ENCODE measurements at places on chromosomes 16 and 17.

GRCh38 chr16:53967572-53967971 lies 263.6 kb downstream of the FTO start:
- no peak for DNase-seq

- DNase-seq = no peak
Observed at GRCh38 chr17:1985686-1986085, 39.4 kb downstream of the RTN4RL1 start.

GRCh38 chr17:64061178-64061898 lies 40.9 kb upstream of the ICAM2 start:
- DNase-seq = no peak

GRCh38 chr16:2438121-2438520 lies 8.9 kb downstream of the CCNF start:
- DNase-seq = no peak

DNA sequence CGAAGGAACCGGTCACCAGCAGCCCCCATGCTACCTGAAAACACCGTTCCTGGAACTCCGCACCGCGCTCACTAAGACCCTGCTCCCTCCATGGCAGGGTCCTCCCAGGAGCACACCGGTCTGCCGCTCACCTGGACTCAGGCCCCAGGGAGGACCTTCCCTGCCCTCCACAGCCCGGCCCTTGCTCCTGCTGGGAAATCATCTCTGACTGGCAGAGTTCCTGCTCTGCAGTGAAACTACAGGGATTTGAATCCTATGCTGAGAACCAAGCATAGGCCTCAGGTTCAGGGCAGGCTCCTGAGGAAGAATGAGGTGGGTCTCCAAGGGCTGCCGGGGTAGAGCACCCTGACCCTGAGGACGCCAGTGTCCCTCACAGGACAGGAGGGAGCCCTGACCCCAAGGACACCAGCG lies 88.5 kb downstream of the KCNJ12 start:
- no peak for DNase-seq

DNA sequence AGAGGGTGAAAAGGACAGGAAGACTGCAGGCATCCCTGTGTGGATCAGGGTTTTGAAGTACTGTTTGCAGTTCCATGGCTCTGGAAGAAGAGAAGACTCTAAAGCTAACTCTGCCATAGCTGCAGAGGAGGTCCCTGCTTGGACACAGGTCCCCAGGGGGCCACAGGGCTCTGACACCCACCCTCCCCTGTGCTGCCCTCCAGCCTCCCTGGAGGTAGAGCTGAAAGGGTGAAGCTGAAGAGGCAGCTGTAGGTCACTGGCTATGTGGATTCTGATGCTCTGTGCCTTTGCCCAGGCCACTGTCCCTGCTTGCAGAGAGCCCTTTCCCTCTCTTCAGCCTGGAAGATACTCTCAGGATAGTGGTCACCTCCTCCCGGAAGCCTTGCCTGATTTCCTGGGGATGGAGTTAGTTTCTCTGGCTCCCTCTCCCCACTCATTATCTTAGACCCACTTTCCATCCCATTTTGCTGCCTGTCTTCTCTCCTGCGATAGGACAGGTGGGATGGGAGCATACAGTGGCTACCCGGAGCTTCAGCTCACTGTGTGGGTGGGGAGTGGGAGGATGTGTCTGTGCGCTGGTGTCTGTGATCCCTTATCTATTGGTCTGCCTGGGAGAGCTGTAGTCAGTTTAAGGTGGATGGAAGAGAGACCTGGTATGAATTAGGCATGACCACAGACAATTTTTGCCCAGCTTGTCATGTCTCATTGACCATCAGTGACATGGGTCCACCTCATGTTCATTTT lies 89.8 kb upstream of the TMEM97 start:
- no peak for DNase-seq

- peak; percentile 2 for DNase-seq
Observed at GRCh38 chr17:28849281-28849680, 5.5 kb upstream of the ERAL1 start.
